Hindlimb muscle (tissue), 1 donor: ENCODE measurements at places on chromosomes 5 and 9.
A peak's percentile ranks its signal among the peaks of the same experiment; 100 is the strongest.

GRCh38 chr9:12972608-12973589 is 198.1 kb downstream of the LURAP1L start:
- DNase-seq = no peak

GRCh38 chr9:125902831-125903512 is 155.8 kb downstream of the PBX3 start:
- DNase-seq = no peak

GRCh38 chr5:4205398-4205797 is 609.8 kb downstream of the IRX1 start:
- DNase-seq = peak; percentile 32

DNA sequence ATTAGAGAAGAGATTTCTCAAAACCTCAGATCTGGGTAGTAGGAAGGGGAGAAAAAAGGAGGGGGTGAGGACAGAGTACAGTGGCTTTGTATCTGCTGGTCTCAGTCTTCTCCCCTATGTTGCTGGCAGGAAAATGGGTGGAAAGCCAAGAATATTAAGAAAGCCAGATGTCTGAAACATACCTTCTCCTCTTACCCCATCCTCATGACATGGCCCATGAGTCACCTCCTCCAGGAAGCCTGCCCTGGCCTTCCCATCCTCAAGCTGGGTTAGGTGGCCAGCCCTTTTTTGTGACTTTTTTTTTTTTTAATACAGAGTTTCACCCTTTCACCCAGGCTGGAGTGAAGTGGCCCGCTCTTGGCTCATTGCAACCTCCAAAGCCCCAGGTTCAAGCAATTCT is 61.8 kb downstream of the ABCA1 start:
- no peak for DNase-seq

DNA sequence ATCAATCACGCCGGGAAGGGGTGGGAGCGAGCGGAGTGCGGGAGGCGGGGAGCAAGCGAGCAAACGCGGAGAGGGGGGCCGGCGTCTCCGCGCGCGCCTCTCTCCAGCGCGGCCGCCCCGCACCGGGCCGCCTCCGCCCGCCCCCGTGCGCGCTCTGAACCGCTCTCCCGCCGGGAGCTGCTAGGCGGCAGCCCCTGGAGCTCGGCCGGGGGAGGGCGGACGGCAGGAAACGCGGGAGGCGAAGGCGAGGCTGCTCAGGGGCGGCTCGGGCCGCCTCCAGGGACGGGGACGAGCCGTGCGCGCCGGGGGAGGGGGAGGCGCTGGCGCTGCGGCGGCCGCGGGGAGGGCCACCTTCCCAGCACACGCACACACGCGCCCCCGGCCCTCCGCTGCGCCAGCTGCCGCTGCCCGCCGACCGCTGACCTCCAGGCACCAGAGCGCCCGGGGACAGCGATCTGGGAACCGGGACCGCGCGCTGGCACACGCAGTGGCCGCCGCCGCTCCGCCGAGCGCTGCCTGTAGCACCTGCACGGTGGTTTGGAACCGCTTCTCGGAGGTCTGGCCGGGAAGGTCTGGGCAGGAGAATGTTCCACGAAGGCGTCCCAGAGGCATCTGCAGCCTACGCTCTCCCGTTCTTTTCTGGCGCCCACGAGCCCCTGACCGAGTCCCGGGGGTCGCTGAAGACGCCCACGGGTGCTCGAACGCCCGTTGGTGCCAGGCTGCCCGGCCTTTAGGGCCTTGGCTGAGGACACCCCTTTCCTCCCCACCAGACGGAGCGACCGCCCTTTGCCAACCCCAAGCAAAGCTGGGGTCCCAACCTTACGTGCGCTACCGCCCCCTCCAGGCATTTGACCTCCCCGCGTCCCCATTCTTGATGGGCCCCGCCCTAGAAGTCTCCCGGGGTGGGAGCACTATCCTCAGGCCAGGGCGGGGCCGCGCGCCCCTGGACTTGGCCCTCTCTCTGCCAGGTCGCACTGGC is at the start of gene GABBR2:
GABBR2 (minus strand) TSS at position 3 of the 979 bp plus-strand sequence. CDS start 198 bp downstream, outside the sequence.
- no peak for DNase-seq

DNA sequence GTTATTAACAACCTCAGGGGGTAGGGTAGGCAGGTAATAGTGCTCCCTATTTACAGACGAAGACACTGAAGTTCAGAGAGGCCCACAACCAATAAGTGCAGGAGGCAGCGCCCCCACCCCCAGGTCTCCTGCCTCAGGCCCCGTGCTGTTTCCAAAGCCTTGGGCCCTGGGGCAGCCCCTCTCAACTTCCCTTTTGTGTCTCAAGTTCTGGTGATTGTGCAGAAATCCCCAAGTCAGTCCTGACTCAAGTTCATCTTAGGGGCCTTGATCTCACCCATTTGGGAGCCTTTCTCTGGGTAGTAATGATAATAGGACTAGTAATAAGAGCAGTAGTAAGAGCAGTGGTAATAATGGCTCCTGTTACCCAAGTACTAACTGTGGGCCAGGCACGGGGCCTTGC is 35.5 kb upstream of the ASS1 start:
- DNase-seq = no peak

DNA sequence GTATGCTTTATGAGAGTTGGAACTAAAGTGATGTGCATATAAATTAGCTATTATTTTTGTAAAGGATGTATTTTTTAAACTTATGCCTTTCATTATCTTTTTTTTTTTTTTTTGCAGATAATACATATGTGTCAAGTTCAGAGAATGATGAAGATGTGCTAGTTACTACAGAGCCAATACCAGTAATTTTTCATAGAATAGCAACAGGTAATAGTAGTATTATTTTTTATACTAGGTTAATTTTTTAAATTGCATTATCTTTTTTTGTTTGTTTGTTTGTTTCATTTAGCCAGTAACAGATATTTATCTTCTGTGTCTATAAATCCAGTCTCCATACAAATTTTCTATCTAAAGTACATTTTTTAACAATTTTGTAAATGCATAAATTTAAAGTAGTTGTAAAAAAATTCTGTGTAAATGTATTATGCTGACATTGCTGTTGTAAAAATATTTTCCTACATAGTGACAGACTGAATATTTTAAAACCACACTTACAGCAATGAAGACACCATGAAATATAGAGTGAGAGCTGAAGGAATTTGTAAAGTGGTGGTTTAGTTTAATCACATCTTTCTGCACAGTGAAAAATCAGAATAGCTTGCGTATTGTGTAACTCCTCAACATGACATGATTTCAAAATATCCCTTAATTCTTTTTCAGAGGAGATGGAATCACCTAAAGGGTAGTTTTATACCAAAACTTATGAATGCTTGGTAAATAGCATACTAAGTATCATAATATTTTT is 93.3 kb downstream of the PARP8 start:
- no peak for DNase-seq

DNA sequence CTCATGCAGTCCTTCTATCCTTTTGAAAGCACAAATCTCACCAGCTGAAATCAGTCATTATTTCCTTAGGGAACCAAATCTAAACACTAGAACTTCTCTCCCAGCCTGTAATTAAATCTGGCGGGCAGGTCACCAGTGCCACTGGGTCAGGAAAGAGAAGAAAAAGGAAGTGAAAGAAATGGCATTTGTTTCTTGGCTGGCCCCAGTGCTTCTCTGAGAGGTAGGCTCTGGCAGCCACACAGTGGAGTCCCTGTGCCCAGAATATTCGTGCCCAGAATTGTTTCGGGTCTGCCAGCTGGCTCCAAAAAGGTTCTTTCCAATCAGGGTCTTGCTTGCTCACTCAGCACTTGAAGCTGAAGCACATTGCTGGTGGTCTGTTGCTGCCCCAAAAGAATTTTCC is 133.9 kb upstream of the MTAP start:
- DNase-seq = no peak

- no peak for DNase-seq
These were observed 135.4 kb upstream of the CKMT2 start for GRCh38 chr5:81097713-81098112.

- DNase-seq = peak; percentile 27
These were observed 49.3 kb upstream of the PPARGC1B start for GRCh38 chr5:149680810-149681221.

- no peak for DNase-seq
These were observed 129.5 kb downstream of the SMARCA2 start for GRCh38 chr9:2144619-2145018.

DNA sequence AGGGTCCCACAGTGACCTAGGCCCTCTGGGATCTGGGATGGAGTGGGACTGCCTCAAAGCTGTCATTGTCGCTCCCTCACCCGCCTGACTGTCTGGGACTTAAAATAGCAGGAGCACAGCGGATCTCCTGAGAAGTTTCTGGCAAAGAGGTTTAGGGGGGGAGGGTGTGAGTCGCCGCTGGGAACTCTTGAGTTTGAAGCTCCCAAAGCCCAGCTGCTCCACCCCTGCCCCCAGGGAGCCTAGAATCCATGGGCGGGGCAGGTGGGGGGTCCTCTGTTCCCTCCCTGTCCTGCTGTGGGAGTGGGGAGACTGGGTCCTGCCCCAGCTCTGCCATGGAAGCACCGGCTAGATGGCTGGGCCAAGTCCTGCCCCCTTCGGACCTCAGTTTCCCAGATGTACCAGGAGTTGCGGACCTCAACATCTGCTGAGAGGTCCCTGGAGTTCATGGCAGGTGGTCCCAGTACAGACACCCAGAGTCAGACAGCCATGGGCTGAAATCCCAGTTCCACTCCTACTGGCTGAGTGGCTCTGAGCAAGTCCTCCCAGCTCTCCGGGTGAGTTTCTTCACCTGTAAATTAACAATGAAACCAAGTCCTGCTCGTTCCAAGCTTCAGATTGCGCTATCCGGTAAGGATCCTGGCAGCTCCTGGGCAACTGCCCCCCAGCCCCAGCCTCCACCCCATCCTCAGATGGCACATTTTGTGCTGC is 985 bp upstream of the WDR38 start:
- DNase-seq = no peak

GRCh38 chr5:16654647-16655334 is 38.0 kb upstream of the RETREG1 start:
- no peak for DNase-seq

- no peak for DNase-seq
These were observed 67.0 kb upstream of the HAPLN1 start for GRCh38 chr5:83787631-83788030.

DNA sequence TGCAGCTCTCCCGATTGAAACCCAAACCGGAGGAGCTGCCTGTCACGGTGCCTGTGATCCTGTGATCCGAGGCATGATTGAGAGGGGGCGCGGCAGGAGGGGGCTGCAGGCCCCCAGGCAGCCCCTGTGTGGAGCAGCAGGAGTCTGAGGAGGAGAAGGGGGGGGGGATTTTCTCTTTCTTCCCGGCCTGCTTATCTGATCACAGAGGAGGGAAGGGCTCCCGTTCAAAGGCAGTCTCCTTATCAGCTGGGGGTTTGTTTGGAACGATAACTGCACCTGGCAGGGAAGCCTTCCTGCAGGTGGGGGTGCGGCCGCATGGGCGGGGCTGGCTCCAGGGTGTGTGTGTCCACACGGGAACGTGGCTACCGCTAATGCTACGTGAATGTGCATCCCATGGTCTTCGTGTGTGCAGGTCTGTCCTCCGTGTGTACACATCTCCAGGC is 38.4 kb downstream of the LMX1B start:
- DNase-seq = no peak

DNA sequence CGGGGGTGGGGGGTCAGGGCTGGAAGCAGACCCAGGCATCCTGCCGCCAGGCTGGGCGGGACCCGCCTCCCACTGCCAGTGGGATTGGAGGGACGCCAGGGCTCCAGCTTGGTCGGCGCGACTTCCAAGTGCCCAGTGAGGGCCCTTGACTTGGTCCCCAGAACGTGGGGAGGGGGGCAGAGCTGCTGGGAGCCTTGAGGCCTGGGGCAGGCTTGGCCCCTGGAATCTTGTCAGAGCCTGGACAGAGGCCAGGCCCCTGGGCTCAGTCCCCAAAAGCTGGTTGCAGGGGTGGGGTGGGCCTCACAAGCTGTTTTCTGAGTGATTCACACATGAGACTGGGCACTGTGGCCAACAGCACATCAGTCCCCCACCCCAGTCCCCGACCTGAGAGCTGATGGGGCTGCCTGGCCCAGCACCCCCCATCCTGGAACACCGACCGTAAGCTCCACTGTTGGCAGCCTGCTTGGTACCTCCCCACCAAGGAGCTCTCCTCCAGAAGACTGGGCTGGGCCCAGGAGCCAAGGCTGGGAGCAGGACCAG is 526 bp downstream of the CLIC3 start:
- DNase-seq = no peak

DNA sequence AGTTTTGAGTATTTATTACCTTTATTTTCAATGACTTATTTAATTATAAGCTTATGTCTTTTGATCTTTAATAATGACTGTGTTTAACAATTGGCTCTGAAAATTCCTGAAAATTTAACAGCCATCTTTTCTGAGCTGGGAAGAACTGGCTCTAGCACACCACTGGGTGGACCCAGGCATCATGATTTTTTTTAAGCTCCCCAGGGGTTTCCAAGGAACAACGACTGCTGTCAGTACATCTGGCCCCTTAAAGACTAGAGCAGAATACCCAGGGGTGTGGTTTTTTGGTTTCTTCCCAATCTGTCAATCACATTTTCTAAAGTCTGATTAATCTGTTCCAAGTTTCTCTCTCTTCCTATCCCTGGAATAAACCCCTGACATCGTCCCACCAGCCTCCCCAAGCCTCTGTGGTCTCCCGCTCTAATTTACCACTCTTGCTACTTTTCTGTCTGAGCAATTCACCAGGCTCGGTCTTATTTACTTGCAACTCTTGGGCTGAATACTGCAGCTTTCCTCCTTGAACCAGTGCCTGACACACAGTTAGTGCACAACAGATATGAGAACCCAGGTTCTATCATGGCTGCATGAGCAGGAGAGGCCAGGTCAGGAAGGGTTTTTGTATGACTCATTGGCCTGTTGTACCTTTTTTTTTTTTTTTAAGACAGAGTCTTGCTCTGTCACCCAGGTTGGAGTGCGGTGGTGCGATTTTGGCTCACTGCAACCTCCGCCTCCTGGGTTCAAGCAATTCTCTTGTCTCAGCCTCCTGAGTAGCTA is 321.9 kb downstream of the ZSWIM6 start:
- no peak for DNase-seq

GRCh38 chr9:136527721-136528710 is 17.8 kb downstream of the NOTCH1 start:
- DNase-seq = peak; percentile 41

- no peak for DNase-seq
These were observed 167.9 kb downstream of the TSSK1B start for GRCh38 chr5:113266913-113267227.

GRCh38 chr5:135230251-135230925 is 168.6 kb downstream of the MACROH2A1 start:
- DNase-seq = no peak

DNA sequence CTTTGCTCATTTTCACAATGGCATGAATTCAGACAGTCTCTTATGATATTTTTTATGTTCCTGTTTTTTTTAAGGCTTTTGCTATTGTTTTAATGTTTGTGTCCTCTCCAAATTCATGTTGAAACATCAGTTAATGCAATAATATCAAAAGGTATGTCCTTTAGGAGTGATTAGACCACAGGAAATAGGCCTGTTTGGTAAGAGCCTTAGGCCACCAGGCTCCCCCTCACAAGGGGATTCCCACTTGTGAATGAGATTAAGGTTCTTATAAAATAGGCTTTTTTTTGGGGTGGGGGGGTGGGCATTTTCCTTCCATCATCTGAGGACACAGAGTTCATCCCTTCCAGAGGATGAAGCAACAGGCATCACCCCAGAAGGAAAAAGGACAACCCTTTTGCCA is 2074.2 kb upstream of the C9orf72 start:
- DNase-seq = no peak
